A549 treated with DMSO at 1 μM for 4 hours (cell line): ENCODE measurements at places on chromosomes 12 and 14. TPM values are rescaled to one million over a fixed set of nuclear protein-coding genes. Genes with fewer than 3 reads are reported as not detected.

Gene SLC10A1
- not detected in 5 replicates for total RNA-seq

Gene NRIP2
- not detected in 5 replicates for total RNA-seq

Gene TCL1B
- total RNA-seq, result not detected in 5 replicates

Gene CRY1
- 23.1 to 36.7 TPM (median 26.4 TPM) in 5 replicates for total RNA-seq

Gene RNASE1
- 0.22 to 0.36 TPM (median 0.26 TPM) in 4 of 5 replicates, not detected in the other for total RNA-seq

Gene SSPN
- 0.25 to 0.61 TPM (median 0.48 TPM) in 5 replicates for total RNA-seq
